Omental fat pad (tissue), 4 donors: ENCODE measurements at places on chromosomes 5 and 9.

DNA sequence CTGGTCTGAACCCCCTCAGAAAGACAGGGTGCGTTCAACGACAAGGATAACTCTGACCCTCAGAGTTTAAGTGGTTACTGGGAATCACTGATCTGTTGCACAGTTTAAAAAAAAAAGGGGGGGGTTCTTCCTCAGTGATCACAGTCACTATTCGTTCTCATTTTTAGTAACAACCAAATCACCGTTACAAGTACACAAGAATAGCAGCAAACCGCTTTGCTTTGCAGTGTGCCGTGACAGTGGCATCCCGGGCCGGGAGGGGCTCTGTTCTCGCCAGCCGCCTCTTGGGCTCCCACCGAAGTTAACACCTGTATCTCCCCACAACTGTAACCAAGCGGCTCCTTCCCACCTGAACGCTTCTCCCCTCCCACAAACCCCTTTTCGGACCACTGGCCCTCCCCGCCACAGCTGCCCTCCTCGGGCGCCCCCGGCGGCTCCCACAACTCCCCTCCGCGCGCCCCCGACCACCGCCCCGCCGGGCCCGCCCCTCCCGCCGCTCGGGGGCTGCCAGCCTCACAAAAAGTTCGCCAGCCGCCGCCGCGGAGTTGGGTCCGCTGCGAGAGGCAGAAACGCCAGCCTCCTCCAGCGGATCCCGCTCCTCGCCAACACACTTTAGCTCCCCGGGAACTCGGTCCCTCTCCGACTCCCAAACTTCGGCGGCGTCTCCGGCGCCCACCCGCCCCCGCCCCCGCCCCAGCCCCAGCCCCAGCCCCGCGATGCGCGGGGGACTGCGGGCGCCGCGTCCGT is 1.2 kb downstream of the SSBP2 start:
- DNase-seq = no peak

- no peak for DNase-seq
Observed at GRCh38 chr9:71859939-71860338, 51.1 kb downstream of the ABHD17B start.

DNA sequence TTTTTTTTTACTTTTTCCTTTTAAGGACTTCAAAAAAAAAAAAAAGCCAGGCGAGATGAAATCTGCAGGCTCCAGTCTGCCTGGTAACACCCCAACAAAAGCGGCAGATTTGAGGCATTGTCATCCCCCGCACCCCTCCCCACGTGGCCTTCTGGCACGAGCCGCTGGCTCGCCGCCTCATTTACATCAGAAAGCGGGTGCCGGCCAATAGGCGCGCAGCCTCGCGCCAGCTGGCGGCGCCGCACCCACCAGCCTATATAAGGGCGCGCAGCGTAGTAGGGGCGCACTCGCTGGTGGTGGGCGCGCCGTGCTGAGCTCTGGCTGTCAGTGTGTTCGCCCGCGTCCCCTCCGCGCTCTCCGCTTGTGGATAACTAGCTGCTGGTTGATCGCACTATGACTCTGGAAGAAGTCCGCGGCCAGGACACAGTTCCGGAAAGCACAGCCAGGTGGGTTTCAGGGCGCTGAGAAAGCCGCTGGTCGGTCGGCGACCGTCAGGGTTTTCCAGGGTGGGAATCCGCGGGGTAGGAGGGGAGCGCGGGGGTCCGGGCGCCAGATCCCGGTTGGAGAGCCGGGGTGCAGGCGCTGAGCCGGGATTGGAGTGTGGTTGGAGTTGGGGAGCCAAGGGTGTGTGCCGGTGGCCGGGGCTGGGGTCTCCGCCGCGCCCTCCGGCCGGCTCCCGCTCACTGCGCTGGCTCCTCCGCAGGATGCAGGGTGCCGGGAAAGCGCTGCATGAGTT is at the start of gene GADD45G:
GADD45G (plus strand) TSS at position 284 of the 736 bp plus-strand sequence; CDS start at position 394, 110 bp downstream.
- DNase-seq = peak; percentile 71

GRCh38 chr9:68506551-68506950 is 34.1 kb downstream of the TMEM252 start:
- no peak for DNase-seq

DNA sequence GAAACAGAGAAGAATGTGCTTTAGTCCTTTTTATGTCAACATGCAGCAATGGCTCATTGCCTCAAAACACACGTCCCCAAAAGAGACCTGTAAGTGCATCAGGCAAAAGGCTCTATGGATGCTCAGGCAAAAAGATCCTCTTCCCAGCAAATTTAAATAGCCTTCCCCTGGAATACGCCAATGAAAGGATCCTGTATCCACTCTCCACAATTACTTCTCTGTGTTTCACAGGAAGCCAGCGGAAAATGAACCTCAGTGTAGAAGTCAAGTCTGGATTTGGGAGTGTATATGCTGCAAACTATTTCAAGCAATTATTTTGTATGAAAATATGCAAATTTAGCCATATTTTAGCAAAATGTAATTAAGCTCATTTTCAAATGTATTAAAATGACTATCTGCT is 217.9 kb downstream of the EPB41L4A start:
- DNase-seq = no peak

GRCh38 chr5:140033037-140033760 is 9.9 kb downstream of the NRG2 start:
- DNase-seq = no peak

DNA sequence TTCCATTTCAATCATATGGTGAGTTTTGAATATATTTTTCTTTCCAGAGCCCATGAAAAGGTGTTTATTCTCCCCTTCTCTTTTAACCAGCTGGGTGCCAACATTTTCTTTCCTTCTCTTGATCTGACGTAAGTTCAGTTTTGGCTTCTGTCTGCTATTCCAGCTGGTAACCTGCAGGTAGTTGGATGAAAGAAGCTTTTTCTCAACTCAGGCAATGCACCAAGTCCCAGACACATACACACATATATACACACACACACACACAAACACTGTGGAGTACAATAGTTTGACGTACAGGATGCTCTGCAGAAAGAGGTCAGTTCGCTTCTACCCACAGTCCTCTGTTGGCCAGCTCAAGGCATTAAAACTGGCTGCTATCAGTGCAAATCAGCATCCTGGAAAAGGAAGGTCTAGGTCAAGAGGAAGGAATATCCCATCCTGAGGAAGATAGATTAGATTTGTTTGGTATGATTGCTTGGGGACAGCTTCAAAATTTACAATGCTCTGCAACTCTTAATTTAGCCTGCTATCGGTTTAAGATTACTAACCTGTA is 214.3 kb upstream of the SEMA6A start:
- DNase-seq = no peak

DNA sequence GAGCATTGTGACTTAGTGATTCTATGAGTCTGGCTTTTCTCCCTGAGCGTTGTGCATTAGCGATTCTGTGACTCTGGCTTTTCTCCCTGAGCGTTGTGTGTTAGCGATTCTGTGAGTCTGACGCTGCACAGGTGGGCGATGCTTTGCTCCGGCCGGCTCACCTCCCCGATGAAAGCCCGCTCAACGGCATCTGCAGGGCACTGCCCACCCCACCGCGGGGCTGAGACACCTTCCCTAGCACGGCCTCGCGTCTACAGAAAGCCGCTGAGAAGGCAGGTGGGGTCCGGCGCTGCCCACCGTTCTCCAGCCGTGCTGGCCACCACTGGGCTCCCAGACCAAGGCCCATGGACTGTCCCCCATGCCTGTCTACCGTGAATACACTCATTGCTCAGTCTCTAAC is 12.8 kb upstream of the SLC9A3 start:
- DNase-seq = no peak

DNA sequence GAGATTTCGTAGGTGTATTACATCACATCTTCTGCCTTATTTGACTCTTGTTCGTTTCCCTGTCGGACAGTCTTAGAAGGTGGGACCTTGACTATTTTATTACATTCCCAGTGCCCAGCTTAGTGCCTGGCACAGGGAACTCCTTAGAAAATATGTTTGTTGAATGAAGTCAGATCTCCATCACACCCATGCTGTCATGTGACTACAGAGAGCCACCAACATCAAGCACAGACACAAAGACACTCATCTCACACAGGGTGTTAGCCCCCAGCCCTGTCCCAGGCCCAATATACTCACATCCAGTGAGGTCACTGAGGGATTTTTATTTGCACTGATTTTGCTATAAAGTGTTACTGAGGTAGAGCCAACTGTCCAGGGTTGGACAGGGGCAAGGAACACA is 692 bp upstream of the SRA1 start:
- DNase-seq = no peak

GRCh38 chr9:127880143-127880542 is 2.7 kb upstream of the AK1 start:
- DNase-seq = no peak

DNA sequence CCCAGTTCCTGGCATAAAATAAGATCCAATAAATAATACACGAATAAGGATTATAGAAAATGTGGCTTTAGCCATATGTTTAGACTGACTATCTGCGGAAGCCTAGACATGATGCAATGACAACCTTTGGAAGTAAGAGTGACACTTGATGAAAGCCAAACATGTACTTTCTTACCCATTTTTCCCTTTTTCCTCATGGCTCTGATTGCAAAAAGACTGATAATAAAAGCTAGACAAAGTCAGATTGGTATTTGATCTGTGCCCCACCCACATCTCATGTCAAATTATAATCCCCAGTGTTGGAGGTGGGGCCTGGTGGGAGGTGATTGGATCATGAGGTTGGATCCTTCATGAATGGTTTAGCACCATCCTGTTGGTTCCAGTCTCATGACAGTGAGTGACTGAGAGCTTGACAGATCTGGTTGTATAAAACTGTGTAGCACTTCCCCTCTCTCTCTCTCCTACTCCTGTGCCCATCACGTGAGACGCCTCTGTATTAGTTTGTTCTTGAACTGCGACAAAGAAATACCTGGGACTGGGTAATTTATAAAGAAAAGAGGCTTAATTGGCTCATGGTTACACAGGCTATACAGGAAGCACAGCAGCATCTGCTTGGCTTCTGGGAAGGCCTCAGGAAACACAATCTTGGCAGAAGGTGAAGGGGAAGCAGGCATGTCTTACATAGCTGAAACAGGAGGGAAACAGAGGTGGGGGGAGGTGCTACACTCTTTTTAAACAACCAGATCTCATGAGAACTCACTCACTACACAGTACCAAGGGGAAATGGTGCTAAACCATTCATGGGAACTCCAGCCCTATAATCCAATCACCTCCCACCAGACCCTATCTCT is 243.4 kb upstream of the PIK3R1 start:
- no peak for DNase-seq

- no peak for DNase-seq
Observed at GRCh38 chr9:125407432-125407973, 145.9 kb downstream of the GAPVD1 start.

- no peak for DNase-seq
Observed at GRCh38 chr5:133664422-133664821, 52.1 kb upstream of the FSTL4 start.

DNA sequence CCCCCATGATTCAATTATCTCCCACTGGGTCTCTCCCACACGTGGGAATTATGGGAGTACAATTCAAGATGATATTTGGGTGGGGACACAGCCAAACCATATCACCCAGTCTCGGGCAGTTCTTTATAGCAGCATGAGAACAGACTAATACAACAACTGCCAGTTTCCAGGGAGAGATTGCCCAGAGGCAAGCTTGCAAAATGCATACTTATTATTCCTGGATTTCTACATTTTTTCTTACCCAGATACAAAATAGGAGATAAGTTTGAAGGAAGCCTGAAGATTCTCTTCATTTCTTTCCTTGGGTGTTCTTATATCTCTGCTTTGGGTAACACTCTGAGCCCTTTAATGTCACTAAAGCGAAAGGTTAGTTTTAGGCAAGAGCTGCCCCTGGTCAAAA is 691.2 kb downstream of the TAF11L14 start:
- no peak for DNase-seq

DNA sequence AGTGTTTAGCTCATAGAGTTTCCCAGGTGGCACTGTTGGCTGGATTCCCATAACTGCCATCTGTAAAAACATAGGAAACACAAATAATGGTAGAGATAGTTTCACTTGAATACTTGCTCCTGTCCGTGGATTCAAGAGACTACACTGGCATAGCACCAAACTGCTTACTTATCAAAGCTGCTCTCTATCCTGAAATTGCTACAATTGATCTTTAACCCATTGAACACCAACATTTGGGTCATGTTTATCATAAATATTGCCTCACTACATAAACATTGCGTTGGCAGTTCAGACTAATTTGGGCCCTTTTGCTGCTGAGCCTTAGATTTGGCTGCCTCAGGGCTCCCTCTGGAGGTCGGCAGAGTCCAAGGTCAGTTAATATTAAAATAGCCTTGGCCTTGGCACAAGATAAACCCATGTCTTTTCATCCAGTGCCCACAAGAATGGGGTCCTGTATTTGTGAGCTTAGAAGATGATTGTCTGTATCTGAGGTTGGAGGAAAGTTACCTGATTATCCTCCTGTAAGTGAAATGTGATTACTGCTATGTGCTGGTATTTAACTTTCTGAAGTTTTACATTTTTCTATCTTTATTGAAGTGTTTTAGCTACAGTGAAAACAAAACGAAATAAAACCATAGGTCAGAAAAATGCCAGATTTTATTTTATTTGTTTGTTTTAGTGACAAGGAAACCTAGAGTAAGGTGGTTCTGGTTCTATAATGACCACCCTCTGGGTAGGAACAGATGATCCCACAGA is 4.0 kb upstream of the RANBP3L start:
- DNase-seq = no peak

GRCh38 chr5:3893975-3894374 is 298.3 kb downstream of the IRX1 start:
- DNase-seq = no peak

- DNase-seq = no peak
Observed at GRCh38 chr5:36323926-36324781, 22.5 kb upstream of the RANBP3L start.

- DNase-seq = no peak
Observed at GRCh38 chr5:173317091-173317730, 11.0 kb downstream of the STC2 start.

GRCh38 chr9:130453487-130453886 is 8.7 kb downstream of the ASS1 start:
- peak; percentile 61 for DNase-seq

- DNase-seq = no peak
Observed at GRCh38 chr9:31736581-31737179, 647.8 kb upstream of the ACO1 start.

- no peak for DNase-seq
Observed at GRCh38 chr5:143440448-143441115, 37.1 kb upstream of the NR3C1 start.

- DNase-seq = no peak
Observed at GRCh38 chr9:120841930-120842684, 615 bp downstream of the PSMD5 start.

GRCh38 chr9:79623799-79624721 is 52.3 kb downstream of the TLE4 start:
- DNase-seq = no peak

- no peak for DNase-seq
Observed at GRCh38 chr5:151903243-151903653, 21.4 kb downstream of the GLRA1 start.

DNA sequence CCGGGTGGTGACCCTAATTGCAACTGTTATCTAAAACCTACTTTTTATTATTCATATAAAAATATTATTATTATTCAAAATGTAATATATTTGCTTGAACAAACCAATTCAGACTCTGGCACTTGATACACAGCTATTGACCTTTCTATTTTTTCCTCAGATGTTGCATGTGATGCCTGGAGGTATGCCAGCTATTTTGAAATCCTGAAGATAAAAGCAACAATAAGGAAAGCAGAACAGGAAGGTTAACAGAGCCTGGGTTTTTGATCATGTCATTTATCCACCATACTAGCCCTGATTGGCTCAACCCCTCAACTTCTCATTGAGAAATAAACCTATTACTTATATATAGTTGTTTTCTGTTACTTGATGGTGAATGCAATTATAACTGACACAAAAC is 340.9 kb upstream of the KIF2A start:
- DNase-seq = no peak

- no peak for DNase-seq
Observed at GRCh38 chr5:126368239-126368812, 54.9 kb upstream of the GRAMD2B start.
